ENCODE measurements at places on chromosomes 2 and 18.
A peak's percentile ranks its signal among the peaks of the same experiment; 100 is the strongest.

- DNase-seq, result no peak
Measured at GRCh38 chr18:31666055-31666454, 18.3 kb downstream of the B4GALT6 start.

- peak; percentile 23 for DNase-seq
Measured at GRCh38 chr2:169361706-169362117, 622 bp downstream of the LRP2 start.

DNA sequence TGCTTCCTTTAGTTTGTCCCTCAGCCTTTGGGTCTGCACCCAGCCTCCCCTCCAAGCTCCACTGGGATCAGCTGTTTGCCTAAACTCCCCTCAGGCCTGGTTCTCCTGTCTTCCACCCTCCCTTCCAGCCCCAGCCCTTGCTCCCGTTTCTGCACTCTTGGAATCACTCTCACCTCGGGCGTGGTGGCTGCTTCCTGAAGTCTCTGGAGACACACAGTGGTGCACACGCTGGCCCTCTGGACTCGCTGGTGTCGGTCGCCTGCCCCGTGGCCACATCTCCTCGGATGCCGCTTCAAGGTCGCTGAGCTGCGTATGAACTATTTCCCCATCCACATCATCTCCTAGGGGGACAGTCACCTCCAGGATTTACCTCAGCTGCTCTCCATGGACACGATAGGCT, 46.3 kb downstream of the PSMG2 start:
- no peak for DNase-seq

DNA sequence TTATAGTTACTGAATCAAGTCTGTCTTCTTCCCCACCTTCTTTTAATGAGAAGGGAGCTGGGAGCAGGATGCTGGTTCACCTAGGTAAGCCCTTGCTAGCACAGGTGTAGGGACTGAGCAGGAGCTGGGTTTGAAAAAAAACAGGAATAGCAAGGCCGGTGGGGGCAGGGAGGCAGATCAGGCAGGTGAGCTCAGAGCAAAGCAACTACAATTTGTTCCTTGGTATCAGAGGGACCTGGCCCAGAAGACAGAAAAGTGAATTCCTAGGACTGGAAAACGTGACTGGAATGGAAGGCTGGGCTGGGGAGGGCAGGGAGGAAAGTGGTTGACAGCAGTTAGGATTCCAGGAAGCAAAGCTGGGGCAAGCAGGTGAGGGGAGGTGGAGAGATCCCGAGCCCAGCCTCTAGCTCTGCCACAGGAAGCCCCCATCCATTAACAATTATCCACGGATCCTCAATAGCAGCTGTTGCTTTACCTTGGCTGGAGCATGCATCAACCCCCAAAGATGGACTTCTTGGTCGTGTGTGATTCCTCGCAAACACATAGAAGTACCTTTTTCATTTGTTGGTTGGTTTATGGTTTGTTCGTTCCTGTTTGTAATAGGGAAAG, 118.4 kb downstream of the LNPK start:
- DNase-seq, result no peak

DNA sequence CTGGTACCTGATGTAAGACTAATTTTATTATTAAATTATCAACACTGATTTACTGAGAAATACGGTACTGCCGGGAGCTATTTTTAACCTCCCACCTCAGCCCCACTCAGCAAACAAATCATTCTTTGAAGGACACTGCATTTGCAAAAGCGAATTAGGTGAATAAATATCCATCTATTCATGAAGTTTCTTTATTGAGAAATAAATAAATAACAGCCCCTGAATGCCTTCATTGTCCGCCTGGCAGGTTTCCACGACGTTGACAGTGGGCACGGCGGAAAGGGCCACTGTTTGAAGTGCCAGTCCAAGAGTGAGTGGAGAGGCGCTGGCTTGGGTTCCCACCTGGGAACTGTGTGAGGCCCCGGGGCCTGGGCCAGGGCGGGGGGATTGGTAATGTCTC, 15.7 kb downstream of the C1QL2 start:
- no peak for DNase-seq

DNA sequence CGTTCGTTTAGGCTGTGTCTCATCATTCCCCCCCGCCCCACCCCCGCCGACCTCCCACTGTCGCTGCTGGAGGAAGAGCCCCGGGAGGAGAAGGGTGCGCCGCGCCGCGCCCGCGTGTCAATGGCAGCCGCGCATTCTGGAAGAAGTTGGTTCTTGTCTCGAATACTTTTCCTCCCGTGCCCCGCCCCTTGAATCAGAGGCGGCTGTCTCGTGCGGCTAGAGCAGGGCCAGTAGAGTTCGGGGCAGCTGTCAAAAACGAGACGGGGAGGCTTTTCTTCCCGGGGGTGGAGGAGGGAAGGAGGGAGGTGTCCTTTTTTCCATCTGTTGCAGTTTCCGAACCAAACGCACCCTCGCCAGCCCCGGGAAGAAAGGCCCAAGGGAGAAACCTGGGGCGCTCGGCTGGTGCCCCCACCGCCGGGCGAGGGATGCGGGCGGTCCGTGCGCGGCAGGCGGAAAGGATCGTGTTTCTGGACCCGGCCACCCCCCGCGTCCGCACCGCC, 410 bp upstream of the TGIF1 start:
- peak; percentile 79 for DNase-seq

DNA sequence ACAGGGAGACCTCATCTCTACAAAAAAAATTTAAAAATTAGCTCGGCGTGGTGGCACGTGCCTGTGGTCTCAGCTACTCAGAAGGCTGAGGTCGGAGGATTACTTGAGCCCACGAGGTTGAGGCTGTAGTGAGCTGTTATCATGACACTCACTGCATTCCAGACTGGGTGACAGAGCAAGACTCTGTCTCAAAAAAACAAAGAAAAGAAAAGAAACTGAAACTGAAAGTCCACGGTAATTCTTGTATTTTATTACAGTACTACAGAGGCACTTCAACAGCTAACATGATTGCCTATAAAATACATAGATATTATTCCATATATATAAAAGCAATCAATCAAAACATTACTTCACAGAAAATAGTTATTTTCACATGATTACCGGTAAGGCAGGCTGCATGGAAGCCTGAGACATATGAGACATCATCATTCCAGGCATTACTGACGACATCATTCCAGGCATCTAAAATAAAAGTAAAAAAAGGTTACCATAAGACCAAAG, 23.1 kb downstream of the PRPF40A start:
- peak; percentile 48 for DNase-seq

GRCh38 chr2:164657129-164657528, 35.8 kb upstream of the GRB14 start:
- DNase-seq, result no peak

DNA sequence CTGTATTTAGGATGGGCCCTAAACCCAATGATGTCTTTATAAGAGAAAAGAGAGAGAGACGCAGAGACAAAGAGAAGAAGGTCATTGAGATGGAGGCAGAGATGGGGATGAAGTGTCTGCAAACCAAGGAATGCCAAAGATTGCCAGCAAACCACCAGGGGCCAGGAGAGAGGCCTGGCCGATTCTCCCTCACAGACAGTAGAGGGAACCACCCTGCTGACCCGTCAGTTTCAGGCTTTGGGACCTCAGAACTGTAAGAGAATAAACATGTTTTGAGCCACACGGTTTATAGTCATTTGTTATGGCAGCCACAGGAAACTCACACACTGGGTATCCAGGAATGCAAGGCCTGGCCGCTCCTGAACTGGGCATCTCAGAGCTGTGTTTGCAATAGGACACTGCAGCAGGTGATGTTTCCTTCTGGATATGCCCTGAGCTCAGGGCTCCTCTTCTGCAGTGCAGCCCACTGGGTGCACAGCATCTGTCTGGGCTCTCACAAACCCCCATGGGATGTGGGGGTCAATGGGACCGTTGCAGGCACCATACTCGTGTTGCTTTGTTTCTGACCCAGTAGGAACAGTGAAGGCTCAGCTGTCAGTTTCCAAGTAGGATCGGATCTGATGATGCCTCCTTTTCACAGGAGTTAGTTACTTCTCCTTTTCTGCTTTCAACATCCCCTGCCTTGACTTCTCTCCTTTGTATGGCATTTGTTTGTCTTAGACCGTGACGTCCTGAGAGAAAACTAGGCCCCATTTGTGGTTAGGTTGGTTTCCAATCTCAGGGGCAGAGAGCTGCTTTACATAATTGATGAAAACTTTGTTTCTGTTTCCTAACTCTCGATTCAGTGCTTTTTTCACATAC, 20.8 kb downstream of the PTPN18 start:
- DNase-seq, result no peak

- no peak for DNase-seq
Measured at GRCh38 chr18:58221060-58221725, 177.2 kb downstream of the NEDD4L start.

DNA sequence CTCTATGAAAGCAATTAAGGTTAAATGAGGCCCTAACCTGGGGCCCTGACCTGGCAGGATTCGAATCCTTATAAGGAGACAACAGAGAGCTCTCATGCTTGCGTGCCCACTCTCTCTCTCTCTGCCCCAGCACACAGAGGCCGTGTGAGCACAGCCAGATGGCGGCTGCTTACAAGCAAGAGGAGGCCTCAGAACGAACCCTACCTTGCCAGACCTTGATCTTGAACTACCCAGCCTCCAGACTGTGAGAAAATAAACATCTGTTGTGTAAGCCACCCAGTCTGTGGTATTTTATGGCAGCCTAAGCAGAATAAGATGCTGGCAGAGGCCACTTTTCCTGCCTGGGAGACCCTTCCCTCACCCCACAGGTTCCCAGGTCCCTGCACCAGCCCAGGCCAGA, 5.2 kb upstream of the UBE2F start:
- no peak for DNase-seq

- no peak for DNase-seq
Measured at GRCh38 chr2:221455214-221455613, 116.9 kb downstream of the EPHA4 start.

GRCh38 chr2:63553049-63553448, 35.2 kb downstream of the WDPCP start:
- no peak for DNase-seq

DNA sequence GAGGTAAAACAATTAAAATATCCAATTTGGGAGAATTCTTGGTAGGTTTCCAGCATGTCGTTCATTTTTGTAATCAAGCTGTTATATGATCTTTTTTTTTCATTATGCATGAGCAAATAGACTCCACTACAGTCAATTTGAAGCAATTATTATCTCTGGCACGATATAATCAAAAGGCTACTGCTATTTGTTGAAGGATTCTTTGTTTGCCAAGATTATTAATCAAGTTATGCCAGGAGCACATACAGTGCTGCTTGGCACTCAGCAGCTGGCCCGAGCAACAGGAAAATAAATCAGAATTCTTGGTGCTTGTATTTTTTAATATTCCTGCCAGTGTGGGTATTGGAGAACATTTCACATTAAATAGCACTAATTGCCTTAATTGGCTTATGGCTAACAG, 279.5 kb downstream of the RND3 start:
- DNase-seq, result no peak

DNA sequence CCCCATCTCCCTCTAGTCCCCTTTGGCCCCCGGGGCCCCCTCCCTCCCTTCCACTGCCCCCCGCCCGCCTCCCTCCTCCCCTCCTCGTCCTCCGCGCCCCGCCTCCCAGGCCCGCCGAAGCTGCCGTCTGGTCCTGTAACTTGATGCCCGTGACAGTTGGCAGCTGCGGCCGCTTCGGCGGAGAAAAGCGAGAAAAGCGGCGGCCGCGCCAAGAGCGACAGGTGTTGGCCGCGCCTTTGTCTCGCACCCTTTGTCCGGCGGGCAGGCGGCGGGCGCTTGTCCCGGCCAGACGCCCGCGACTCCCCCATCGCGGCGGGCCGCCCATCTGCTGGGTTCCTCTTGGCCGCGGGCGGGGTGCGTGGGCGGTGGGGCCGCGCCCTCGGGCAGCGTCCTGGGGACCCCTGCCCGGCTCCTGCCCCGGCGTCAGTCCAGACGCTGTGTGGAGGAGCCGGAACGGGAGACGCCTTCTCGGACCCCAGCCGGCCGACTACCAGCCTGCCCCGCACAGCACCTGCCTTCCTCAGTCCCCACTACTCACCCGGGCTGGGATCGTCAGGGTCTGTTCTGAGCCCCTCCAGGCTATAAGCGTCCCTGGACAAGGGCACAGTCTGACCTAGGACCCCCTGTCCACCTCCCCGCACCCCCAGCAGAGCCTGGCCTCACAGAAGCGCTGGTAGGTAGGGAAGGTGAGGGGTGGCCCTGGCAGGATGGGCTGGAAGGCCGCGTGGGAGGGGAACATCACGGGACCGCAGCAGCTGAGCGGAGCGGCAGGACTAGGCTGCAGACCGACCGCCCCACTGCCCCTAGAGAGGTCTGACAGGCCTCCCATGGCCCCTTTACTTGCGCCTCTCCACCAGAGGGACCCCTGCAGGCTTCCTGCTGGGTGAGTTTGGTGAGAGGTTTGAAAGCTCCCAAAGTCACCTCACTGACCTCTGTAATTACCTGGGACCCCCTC, 1.2 kb upstream of the HES6 start:
- DNase-seq, result no peak

DNA sequence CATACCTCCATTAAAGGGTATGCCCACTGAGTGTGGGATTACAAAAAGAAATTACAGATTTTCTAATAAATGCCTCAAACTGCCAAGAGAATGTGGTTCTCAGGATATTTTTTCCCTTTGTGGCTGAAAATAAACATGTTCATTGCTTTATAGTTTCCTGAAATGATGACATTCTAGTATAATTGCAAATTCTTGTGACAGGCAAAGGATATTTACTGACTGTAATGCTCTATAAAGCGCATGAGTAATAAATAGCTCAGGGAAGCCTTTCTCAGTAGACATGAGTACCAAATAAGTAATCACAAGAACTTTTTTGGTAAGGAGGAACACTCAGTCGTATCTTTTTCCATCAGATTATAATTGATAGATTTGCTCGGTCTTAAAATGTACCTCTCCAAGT, 72.3 kb downstream of the FTCDNL1 start:
- no peak for DNase-seq

- peak; percentile 59 for DNase-seq
Measured at GRCh38 chr2:230714136-230714480, 1.5 kb downstream of the CAB39 start.

GRCh38 chr2:46167406-46167805, 129.8 kb upstream of the EPAS1 start:
- DNase-seq, result no peak

DNA sequence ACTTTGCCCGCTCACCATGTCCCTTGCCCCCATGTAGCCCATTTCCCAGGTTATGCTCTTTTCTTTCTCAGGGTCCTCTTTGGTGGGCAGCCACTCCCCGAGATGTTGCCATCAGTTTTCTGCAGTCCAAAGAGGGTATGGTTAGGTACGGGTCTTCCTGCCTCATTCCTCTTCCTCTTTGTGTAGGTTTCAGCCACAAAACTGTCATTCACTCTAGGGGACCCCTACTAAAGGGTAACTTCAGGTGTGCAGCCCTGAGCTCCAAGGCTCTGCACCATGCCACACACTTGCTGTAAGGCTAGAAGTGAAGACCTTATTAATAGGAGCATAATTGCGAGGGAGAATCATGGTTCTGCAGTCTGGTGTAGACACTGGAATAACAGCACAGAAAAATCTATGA, 99.8 kb upstream of the ZNF397 start:
- DNase-seq, result no peak

DNA sequence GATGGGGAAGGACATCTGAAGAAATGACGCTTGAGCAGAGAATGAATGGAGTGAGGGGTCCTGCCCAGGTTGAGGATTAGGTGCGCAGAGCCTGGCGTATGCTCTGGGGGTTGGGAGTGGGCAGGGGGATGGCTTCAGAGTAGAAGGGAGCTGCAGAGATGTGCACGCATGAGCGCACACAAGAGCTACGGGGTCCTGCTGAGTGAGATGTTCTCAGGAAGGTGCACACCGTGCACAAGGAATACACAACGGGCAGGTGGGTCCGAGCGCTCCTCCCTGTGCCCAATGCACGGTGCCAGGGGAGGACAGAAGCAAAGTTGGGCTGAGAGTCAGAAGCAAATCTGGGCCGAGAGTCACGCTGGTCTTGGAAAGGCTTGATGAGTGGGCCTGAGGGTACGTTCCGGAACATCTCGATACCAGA, 25.5 kb downstream of the TWIST2 start:
- no peak for DNase-seq

- no peak for DNase-seq
Measured at GRCh38 chr2:68857202-68857845, 13.9 kb downstream of the BMP10 start.
